ENCODE measurements at places on chromosomes 1 and 21. TPM values are rescaled to one million over a fixed set of nuclear protein-coding genes. Genes with fewer than 3 reads are reported as not detected.

- no peak overlapping the region for H3K4me3 ChIP-seq
- no peaks in the 10 kb centered on the region for H3K4me1 ChIP-seq
- no peak for DNase-seq
- no peak overlapping the region for H3K27ac ChIP-seq
These were observed 659.4 kb upstream of the RGS18 start for GRCh38 chr1:191498825-191499224.

GRCh38 chr1:89499320-89499719, 25.3 kb upstream of the LRRC8B start:
- no peaks in the 10 kb centered on the region for H3K36me3 ChIP-seq
- no peak overlapping the region for H3K27ac ChIP-seq
- H3K4me3 ChIP-seq, result no peak overlapping the region
- no peaks in the 10 kb centered on the region for H3K27me3 ChIP-seq
- no peaks in the 10 kb centered on the region for H3K4me1 ChIP-seq

DNA sequence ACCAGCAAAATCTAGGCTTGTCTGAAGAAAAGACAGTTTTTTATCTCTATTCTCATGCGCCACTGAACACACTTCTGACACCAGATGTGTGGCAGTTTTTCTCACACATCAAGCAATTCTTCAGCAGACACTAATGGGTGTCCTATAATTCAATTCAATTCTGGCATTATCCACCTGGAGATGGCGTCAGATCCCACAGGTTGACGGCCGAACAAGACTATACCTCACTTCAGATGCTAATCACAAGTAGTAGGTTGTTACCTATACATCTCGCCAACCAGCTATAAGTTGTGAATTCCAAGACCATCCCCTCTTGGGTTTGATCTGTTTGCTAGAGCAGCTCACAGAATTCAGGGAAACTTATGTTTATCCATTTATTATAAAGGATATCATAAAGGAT, 89.9 kb upstream of the ARTN start:
- no peaks in the 10 kb centered on the region for H3K27me3 ChIP-seq
- H3K4me1 ChIP-seq, result peaks cover 5% of the 10 kb centered on the region
- no peak overlapping the region for H3K27ac ChIP-seq
- H3K4me3 ChIP-seq, result no peak overlapping the region
- DNase-seq, result no peak
- H3K36me3 ChIP-seq, result no peaks in the 10 kb centered on the region

DNA sequence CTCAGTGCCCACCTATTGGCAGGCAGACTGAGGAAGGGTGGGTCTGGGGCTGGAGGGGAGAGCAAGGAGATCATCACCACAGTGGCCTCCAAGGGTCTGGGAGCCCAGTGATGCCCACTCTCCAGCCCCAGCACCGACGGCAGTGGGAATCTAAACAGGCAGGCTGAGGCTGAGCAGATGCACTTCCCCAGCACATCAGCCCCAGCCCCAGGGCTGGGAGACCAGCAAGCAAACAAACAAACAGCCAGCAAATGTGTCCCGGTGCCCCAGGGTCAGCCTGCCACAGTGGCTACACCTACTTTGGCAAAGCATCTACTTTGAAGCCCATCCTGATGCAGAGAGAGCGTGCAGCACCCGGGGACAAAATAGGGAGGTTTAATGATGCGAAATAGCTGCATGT, 216.3 kb upstream of the ZC3H12A start:
- DNase-seq, result no peak
- no peaks in the 10 kb centered on the region for H3K36me3 ChIP-seq
- H3K4me3 ChIP-seq, result no peak overlapping the region
- no peak overlapping the region for H3K27ac ChIP-seq

- H3K4me3 ChIP-seq, result no peak overlapping the region
- H3K27me3 ChIP-seq, result no peaks in the 10 kb centered on the region
These were observed 122.3 kb upstream of the C1orf105 start for GRCh38 chr1:172298141-172298540.

- DNase-seq, result no peak
- no peak overlapping the region for H3K4me3 ChIP-seq
- no peaks in the 10 kb centered on the region for H3K36me3 ChIP-seq
- H3K4me1 ChIP-seq, result no peaks in the 10 kb centered on the region
These were observed 8.0 kb upstream of the GPR157 start for GRCh38 chr1:9136932-9137331.

DNA sequence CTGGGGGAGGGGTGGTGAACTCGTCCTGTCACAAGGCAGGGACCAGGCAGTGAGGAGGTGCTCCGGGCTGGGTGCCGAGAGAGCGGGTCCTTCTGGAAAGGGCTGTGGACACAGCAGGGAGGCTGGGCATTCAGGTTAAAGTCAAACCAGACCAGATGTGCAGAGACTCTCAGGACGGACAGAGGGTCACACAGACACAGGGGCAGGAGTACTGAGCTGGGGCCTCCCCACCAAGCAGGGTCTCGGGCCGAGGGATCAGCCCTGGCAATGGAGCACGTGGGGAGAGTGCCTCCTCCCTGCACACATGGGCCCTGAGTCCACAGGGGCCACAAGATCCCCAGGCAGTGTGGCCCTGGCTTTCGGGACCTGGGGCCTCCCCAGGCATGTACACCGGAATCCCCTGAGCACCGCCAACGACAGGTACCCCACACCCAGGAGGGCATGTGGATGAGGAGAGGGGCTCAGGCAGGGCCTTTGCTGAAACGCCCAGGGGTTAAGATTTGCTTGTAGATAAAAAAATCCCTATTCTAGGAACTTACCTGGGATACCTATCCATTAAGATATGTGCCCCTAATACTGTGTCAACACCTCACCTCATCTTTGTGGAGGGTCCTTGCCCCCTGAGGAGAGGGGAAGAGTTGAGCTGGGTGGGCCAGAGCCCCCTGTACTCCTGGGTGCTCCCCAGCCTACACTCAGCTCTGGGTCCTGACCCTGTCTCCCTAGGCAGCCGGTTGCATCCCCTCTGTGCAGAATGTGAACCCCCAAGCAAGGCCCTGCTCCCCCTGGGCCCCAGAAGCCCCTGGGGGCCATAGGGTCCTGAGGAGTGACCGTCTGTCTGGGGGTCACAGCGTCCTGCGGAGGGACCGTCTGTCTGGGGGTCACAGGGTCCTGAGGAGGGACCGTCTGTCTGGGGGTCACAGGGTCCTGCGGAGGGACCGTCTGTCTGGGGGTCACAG, 46.9 kb upstream of the ADARB1 start:
- no peaks in the 10 kb centered on the region for H3K27me3 ChIP-seq
- H3K36me3 ChIP-seq, result no peaks in the 10 kb centered on the region
- no peak overlapping the region for H3K4me3 ChIP-seq
- no peak for DNase-seq

CYP4Z1 gene
- total RNA-seq, result 0.22 TPM

SMIM1 gene
- total RNA-seq, result 1.1 TPM

CCDC17 gene
- 1.2 TPM for total RNA-seq
